ENCODE measurements at places on chromosomes 2 and 18.

DNA sequence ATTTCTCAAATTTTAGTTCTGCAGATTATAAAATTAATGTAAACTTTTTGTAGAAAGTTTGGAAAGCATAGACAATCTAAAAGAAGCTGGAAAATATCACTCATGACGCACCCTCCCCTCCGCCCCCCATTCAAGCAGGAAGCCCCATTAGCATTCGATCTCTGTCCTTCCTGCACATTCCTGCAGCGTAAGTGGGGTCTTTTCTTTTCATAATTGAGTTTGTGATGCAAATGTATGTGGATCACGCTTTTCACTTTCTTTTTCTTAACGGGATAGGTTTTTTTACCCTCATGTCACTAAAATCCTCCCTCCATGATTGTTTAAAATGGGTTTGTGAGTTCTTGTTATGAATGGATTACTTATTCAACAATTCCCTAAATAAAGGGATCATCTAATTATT is 181.7 kb upstream of the HDAC4 start:
- H3K36me3 ChIP-seq = no peaks in the 10 kb centered on the region
- H3K27me3 ChIP-seq = no peaks in the 10 kb centered on the region
- no peak overlapping the region for H3K4me3 ChIP-seq

DNA sequence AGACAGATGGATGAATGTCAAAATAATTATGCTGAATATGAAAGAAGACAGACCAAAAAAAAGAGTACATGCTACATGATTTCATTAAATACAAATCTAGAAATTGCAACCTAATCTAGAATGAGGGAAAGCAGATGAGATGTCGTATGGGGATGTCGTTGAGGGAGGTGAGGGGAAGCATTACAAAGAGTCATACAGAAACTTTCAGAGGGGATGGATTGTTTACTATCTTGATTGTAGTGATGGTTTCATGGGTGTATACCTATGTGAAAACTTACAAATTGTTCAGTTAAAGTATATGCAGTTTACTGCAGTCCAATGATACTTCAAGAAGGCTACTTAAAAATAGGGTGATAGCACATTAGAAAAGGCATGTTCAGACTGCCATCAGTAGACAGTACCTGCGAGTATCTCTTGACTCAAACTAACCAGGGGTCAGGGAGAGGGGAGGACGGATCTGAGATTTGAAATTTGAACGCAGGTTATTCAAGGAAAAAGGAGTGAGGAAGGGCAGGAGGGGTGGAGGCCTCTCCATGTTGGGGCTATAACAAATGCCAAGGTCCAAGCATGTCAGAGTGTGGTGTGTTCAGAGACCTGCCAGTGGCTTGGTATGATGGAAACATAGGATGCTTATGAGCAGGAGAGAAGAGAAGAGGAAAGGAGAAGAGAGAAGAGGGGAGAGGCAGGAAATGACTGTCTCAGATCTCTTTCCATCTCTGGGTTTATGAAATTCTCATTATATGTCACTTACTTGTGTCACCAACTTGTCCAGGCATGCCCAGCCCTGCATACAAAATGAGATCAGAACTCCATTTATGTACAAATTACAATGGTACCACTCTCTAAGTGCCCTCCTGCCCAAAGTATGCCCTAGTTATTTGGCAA is 257.3 kb upstream of the CXCR4 start:
- no peaks in the 10 kb centered on the region for H3K36me3 ChIP-seq
- no peak overlapping the region for H3K27ac ChIP-seq
- no peak overlapping the region for H3K4me3 ChIP-seq
- H3K27me3 ChIP-seq = no peaks in the 10 kb centered on the region

- no peak overlapping the region for H3K4me3 ChIP-seq
- no peaks in the 10 kb centered on the region for H3K36me3 ChIP-seq
- no peak for DNase-seq
- no peak overlapping the region for H3K27ac ChIP-seq
- H3K4me1 ChIP-seq = no peaks in the 10 kb centered on the region
- no peaks in the 10 kb centered on the region for H3K27me3 ChIP-seq
Observed at GRCh38 chr18:42480441-42480840, 525.4 kb downstream of the PIK3C3 start.

GRCh38 chr2:73779467-73780236 is at the start of gene DUSP11:
Gene DUSP11, minus strand, starts transcription at chr2:73780103. Its CDS starts 129 bp downstream, at chr2:73779974.
- DNase-seq = peak; percentile 99
- peak within 1 kb of the TSS; percentile 94 for H3K27ac ChIP-seq
- H3K36me3 ChIP-seq = peaks cover 5% of the 10 kb centered on the region
- peaks cover 35% of the 10 kb centered on the region for H3K4me1 ChIP-seq

DNA sequence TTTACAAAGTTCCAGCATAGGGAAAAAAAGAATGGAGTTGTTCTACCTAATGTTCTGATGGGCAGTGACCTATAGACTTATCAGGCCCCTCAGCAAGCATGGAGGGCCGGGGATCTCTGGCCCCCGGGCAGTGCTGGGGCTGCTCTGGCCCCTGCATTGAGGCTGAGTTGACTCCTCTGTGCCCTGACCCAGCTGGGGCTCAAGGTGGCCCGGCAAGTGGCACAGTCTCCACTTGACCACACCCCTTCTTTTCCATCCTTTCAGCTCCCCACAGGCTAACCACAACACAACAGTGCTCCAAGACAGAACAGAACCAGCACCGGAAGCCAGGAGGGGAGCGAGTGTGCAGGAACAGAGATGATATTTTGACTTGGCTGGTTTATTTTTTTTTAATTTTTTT is 19.9 kb downstream of the TOGARAM2 start:
- no peaks in the 10 kb centered on the region for H3K4me1 ChIP-seq
- H3K36me3 ChIP-seq = no peaks in the 10 kb centered on the region
- H3K27ac ChIP-seq = no peak overlapping the region
- no peaks in the 10 kb centered on the region for H3K27me3 ChIP-seq

DNA sequence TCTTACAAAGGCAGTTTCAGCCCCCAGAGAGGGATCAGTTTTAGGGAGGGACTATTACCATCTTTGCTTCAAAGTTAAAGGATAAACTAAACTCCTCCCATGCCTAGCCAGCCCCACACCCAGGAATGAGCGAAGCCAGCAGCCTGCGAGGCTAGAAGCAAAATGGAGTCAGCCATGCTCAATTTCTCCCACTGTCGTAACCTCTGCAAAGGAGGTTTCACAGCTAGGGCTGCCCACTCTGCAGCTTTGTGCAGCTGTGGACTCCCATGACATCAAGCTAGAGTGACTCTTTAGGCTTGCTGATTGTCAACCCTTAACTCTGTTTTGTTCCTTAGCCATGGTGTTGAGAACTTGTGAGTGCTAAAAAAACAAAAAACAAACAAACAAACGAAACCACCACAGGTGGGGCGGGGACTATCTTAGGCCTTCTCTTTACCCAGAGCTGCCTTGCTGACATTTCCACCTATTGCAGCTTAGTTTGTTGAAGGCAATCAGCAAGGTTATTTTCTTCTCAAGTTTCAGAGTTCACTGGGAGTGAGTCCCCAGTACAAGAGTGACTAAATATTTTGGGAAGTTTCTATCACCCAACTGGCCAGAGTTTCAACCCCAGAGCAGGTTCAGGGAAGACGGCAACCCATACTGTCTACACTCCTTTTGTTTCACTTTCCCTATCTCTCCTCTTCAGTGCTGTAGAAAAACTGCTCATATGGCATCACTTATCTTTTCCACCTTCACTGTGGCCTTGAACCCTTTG is 592.1 kb downstream of the XIRP2 start:
- no peaks in the 10 kb centered on the region for H3K27me3 ChIP-seq
- H3K4me3 ChIP-seq = no peak overlapping the region
- no peaks in the 10 kb centered on the region for H3K36me3 ChIP-seq
- no peak for DNase-seq
- no peaks in the 10 kb centered on the region for H3K4me1 ChIP-seq

DNA sequence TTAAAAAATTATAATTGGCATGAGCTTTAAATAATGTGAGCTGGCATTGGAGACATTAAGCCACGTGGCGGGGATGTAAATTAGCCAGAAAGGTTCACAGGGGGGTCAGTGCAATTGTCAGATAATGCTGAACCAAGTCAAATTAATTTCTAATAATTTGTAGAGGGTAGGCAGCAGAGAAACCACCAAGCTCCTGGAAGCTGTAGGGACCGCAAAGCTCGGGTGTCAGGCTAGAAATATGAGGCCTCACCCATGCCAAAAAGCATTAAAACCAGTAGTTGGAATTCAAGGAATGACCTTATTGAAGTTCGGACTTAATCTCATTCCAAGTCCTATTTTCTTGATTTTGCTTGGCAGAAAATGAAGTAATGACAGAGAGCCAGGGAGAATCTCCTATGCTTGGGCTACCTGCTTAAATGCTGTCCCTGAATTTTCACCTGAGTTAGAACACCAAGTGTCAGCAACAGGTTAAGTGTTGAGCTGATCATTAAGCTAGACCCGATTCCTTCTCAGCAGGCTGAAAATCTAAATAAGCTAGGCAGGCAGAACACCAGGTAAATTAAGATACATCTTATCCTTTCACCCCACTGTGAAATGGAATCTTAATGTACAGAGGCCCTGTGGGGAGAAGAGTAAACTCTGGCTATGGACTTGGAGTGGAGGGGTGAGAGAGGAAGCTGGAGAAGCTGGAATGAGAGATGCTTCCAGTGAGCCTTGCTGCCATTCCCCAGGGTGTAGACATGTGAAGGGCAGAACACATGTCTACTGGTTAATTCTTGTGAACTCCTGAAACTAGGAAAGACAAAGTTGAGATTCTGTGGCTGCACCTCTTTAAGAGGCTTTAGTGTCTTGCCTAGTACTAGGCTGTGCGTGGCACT is 520.0 kb downstream of the SLC4A3 start:
- no peaks in the 10 kb centered on the region for H3K27me3 ChIP-seq
- no peak for DNase-seq
- H3K4me3 ChIP-seq = no peak overlapping the region
- no peaks in the 10 kb centered on the region for H3K36me3 ChIP-seq

GRCh38 chr2:234745347-234745746 is 206.5 kb upstream of the SH3BP4 start:
- H3K4me1 ChIP-seq = no peaks in the 10 kb centered on the region
- no peaks in the 10 kb centered on the region for H3K27me3 ChIP-seq
- H3K27ac ChIP-seq = no peak overlapping the region
- DNase-seq = peak; percentile 72
- H3K36me3 ChIP-seq = no peaks in the 10 kb centered on the region

GRCh38 chr2:6783238-6783614 is 82.5 kb downstream of the CMPK2 start:
- no peak overlapping the region for H3K27ac ChIP-seq
- no peak for DNase-seq
- no peaks in the 10 kb centered on the region for H3K36me3 ChIP-seq
- no peaks in the 10 kb centered on the region for H3K27me3 ChIP-seq
- H3K4me1 ChIP-seq = peaks cover 8% of the 10 kb centered on the region

DNA sequence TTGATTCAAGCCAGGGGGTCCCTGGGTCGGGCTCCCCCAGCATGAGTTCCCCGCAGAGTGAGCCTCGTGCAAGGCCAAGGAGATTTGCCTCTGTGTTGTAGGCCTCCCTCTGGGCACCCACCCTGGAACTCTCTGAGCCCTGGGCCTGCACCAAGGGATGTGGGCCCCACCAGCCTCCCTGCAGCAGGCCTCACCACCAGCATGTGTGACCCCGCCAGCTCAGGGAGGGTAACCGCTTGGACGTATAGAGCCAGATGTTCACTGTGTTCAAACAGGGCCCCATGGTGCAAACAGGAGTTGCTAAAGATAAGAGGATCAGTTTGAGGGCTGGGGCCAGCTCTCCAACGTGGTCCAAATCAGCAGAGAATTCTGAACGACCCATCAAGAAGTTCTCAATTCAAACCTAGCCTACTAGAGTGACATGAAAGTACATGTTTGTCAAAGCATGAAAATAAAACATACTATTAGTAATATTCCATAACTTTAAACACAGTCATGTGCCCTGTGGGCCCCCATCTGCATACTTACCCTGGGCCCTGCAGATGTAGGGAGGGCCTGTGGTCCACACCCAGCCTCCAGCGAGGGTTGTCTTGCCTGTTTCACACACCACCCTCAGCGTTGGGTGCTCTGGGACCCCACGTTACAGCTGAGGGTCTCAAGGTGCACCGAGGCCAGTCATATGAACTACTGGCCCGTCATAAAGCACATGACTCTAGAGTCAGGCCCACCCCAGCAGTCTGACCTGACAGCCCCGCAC is 5.5 kb upstream of the TUBB6 start:
- no peak overlapping the region for H3K27ac ChIP-seq
- H3K36me3 ChIP-seq = no peaks in the 10 kb centered on the region
- no peak overlapping the region for H3K4me3 ChIP-seq
- no peaks in the 10 kb centered on the region for H3K27me3 ChIP-seq
- peaks cover 27% of the 10 kb centered on the region for H3K4me1 ChIP-seq
- DNase-seq = no peak

DNA sequence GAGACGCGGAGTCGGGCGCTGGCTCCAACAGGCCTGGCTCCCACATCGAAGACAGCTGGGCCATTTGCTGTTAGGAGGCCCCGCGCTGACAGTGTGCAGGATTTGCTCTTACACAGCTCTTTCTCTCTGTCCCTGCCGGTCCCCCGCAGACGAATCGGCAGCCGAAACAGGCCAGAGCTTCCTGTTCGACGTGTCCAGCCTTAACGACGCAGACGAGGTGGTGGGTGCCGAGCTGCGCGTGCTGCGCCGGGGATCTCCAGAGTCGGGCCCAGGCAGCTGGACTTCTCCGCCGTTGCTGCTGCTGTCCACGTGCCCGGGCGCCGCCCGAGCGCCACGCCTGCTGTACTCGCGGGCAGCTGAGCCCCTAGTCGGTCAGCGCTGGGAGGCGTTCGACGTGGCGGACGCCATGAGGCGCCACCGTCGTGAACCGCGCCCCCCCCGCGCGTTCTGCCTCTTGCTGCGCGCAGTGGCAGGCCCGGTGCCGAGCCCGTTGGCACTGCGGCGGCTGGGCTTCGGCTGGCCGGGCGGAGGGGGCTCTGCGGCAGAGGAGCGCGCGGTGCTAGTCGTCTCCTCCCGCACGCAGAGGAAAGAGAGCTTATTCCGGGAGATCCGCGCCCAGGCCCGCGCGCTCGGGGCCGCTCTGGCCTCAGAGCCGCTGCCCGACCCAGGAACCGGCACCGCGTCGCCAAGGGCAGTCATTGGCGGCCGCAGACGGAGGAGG is 3.5 kb downstream of the GDF7 start:
- H3K4me1 ChIP-seq = peaks cover 35% of the 10 kb centered on the region
- peak overlapping the region; percentile 19 for H3K4me3 ChIP-seq
- H3K36me3 ChIP-seq = no peaks in the 10 kb centered on the region
- H3K27ac ChIP-seq = no peak overlapping the region

- peak overlapping the region; percentile 7 for H3K27ac ChIP-seq
- H3K36me3 ChIP-seq = no peaks in the 10 kb centered on the region
- H3K27me3 ChIP-seq = no peaks in the 10 kb centered on the region
- no peak overlapping the region for H3K4me3 ChIP-seq
- DNase-seq = no peak
Observed at GRCh38 chr18:13539050-13539449, 187.3 kb downstream of the FAM210A start.

GRCh38 chr2:197615016-197615652 is 60.3 kb downstream of the RFTN2 start:
- DNase-seq = no peak
- H3K36me3 ChIP-seq = peaks cover 20% of the 10 kb centered on the region
- no peaks in the 10 kb centered on the region for H3K4me1 ChIP-seq
- H3K27me3 ChIP-seq = no peaks in the 10 kb centered on the region
- no peak overlapping the region for H3K27ac ChIP-seq

All from esophagus muscularis mucosa (tissue), 4 donors.